Activated CD8-positive, alpha-beta T cell treated with anti-CD3 and anti-CD28 coated beads, Interleukin-2, amount 10 ng/mL, durations not matched to agents 7 days and 5 days (primary cell): ENCODE measurements at places on chromosomes 1 and 21.

DNA sequence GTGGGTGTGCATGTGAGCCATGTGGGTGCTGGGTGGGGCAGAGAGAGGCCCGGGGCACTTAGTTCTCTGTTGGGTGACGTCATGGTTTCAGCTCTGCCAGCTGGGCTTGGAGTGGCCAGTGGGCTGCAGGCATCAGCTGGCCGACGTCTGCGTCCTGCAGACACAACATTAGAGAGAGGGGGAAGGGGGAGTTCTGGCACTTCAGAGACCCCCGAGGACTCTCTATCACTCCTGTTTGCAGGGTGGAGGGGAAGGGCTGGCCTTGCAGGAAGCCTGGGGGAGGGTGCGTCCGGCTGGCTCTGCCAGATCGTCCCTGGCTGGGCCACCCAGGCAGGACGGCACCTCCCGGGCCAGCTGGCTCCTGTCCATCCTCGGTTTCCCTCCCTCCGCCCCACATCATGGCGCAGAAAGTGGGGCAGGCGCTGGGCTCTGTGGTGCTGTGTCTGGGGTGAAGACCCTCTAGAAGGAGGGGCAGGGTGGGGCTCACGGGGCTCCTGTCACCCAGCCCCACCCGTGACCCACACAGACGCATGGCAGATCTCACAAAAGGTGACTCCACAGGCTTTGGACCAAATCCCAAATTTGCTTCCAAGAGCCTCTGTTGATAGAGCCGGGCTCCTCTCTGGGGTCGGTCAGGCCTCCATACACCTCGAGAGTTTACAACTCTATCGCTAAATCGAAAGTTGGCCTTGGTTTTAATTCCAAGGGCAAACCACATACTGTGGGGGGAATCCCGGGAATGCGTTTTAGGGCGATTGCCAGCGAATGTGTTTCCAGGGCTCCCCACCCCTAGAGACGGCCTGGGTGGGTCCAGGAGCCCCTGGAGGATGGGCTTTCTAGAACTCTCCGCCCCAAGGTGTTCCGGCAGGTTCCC lies 73.4 kb upstream of the TTC34 start:
- DNase-seq = no peak

GRCh38 chr1:93665015-93665414 lies 16.6 kb downstream of the BCAR3 start:
- no peak for DNase-seq

DNA sequence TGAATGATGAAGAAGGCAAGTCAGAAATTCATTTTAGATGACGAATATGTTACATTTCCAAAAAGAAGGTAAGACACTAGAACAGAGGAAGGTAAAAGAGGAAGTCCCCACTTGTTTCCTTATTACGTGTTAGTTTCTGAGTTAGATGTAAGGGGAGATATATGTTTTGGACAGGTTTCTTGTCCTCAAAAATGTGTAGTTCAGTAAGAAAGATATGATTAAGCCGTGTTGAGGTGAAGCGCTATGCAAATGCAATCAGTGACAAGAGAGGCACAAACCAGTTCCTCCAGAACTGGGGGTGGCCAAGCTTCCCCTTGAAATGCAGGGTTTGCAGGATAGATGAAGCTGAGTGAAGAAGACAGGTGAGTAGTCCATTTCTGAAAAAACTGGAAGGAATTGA lies 293.3 kb upstream of the RUNX1 start:
- no peak for DNase-seq

DNA sequence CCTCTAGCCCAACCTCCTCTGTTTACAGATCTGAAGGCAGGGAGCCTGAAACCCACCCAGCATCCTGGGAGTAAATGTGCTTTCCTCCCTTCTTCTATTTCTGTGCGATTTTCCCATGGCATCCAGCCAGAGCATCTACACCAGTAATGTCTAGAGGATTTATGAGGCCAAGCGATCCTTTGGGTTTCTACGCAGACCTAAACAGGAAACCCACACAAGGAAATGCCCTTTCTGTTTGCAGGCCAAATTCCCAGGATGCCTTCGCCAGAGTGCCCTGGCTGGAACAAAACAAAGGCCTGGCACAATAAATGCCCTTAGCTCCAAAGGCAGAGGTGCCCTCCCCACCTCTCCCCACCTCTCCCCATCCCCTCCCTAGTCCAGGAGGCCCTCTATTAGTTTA lies 110.5 kb upstream of the CDC42BPA start:
- DNase-seq = no peak

GRCh38 chr1:15501208-15502032 lies 22.6 kb downstream of the CASP9 start:
- peak; percentile 68 for DNase-seq

- no peak for DNase-seq
Observed at GRCh38 chr1:200794506-200795065, 55.9 kb downstream of the CAMSAP2 start.

- no peak for DNase-seq
Observed at GRCh38 chr1:64532646-64533045, 62.7 kb downstream of the CACHD1 start.

GRCh38 chr21:41418393-41418792 lies 7.6 kb upstream of the MX1 start:
- DNase-seq = no peak

DNA sequence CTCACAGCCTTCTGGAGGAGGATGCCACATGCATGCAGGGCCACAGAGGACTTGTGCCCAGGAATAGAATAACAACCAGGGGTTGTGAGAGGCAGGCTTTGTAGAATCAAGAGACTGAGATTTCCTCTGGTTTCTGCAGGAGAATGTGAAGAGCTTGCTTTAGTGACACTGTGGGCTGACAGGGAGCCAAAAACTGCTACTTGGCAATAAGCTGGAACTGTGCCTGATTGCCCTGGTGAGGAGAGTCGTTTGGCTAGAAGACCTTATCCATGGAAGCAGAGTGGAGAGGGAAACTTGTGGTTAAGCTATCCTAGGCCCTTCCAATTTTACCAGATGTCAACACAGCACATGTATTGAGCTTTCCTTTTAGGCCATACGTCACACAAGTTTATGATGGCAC lies 902.1 kb downstream of the MRPL39 start:
- DNase-seq = no peak

- no peak for DNase-seq
Observed at GRCh38 chr21:45528981-45529784, 13.1 kb downstream of the SLC19A1 start.

DNA sequence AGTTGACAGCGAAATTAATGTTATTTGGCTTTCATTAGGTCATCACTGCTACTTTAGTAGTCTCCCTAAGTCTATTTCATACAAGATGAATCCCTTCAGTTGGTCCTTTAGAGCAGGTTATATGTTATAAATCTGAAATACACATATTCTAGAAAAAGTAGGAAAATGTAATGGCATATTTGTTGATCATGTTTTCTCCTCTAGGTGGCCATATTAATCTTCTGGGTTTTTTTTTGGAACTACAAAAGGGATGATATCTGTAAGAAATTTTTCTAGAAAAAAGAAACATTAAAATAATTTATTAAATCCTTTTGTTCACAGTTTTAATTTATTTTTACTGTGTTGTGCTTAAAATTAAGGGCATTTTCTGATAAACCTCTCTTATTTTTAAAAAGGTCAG lies 87.9 kb downstream of the SYT14 start:
- DNase-seq = no peak

DNA sequence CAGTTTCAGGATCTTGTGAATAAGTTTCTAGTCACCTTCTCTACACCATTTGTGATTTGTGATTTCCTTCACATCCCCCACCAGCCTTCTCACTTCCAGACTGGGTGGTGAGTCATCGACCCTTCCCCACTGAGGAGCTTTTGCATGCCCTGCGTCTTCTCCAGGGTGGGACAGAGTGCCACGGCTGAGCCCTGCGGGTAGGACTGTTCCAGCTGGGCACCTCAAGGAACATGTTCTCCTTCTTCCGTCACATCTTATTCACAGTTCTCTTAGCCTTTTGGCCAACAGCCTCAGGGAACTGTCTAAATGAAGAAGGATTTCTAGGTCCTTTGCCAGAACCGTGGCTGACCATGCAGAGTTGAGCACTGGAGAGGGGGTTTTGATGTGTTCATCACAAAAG lies 116.5 kb downstream of the TMEM53 start:
- DNase-seq = no peak

DNA sequence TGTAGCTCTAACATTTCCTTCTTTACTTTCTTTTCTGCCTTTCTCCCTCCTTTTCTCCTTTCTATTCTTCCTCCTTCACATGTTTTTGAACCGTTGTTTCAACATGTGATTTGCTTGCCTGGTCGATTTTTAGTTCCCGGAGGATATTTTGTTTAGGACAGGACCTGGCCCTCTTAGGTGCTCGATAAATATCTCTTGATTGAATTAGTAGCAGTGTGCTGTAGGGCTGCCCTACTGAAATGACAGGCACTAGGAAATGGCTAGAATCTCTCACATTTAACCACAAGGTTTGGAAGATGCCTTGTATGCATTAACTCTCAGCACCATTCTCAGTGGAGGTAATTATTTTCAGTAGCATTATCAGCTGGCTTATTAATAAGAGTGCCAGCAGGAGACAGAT lies 305.6 kb downstream of the PAPPA2 start:
- DNase-seq = no peak

DNA sequence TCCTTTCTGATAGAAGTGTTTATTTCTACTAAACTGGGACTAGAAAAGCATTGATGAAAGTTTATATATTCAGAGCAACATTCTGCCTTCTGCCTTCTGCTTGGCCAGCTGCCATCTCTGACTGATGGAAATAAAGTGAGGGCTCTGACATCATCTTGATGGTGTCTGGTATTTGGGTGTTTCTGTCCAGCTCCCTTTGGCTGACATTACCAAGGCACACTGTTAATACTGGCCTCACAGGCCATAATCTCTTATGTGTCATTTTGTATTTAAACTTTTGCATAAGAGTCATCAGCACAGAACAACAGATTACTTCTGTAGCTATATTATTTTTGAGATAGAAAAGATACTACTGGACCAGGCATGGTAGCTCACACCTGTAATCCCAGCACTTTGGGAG lies 216.9 kb downstream of the RYR2 start:
- DNase-seq = no peak

DNA sequence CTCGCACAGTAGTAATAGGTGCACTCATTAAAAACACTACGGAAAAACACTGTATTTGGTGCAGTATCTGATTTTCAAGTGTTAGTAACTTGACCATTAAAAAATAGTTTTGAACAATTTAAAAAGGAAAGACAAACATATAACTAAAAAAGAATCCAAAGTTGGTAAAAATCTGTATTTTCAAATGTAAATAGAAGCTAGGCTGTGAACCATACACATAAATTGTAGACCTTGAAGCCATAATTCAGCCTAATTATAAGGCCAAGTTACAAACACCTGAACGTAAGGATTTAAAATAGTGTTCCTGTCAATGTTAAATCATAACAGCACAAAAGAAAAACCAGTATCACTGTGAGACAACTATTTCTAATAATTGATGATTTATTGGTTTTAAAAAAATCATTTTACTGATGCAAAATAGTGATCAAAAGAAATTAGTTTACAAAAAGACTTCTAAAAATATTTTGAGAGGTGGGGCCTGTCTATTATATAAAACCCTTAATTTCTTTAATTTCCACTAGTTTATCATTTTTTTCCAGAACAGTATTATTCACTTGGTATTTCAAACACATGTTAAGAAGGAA lies 4.5 kb downstream of the IRF2BP2 start:
- DNase-seq = no peak

DNA sequence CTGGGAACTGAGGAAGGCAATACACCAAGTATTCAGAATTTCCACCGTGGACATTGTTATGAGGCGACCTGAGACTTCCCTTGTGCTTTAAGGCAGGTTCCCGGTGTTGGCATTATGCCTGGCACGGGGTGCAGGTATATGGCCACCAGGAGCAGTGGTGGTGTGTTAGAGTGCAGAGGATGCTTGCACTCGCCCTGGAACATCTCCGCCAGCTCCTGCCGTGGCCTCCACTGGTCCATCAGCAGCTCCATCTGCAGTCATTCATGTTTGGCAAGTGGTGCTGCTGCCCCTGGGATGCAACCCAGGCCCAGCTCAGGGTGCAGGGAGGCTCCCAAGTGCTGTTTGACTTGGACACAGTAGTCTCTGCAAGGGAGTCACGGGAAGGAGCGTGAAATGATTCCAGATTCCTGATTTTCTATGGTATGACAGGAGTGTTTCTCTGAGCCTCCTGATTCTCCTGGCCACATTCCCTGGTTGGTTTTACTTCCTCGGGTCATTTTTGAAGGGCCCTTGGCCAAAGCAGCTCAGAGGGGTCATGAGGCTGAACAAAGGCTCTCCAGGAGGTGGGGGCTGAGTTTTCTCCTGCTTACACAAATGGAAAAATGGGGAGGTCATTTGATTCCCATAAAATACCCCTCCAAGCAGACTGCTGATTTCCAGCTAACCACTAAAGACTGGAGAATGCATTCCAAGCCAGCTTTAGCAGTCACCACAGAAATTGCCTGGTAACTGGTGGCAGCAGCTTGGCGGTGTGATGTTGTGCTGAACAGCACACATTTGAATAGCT lies 60.4 kb upstream of the PSEN2 start:
- no peak for DNase-seq

DNA sequence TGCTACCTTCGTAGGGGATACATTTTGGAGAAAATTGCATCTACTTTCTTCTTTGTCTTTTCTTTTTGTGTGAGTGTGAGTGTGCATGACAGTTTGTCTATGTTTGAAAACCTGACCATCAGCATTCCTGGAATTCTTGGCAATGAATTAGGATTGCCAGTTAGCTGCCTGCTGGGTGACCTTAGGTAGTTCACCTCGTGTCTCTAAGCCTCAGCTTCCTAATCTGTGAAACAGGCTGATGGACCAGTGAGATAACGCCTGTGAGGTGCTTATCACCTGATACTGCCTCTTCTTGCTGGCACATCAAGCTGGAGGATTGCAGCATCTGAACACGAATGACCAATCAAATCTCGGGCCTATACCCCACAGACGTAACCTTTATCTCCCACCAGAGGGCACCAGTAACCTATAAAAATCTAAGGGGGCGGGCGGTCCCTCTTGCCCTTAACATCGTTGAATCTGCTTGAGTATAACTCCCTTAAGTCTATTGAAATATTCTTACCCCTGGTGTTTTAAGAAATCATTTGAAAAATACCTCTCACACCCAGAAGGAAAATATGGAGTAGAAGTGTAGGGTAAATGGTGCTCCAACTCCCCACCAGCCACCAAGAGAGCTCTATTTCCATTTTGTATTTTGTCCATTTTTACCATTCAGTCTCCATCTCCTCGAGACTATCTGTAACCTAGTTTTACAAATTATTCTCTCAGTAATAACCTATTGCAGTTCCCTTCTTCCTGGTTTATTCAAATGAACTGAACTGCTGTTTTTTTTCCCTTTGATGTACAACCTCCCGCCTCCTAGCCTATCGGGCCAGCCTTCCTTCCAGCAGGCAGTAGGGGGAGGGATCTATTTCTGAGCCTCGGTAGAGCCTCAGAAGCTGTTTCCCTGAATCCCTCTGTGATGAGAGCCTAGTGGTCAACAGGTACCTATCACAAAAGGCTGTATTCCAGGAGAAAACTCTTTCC lies 49.7 kb downstream of the MDM4 start:
- peak; percentile 77 for DNase-seq

GRCh38 chr21:33966324-33966949 lies 50.8 kb upstream of the ATP5PO start:
- DNase-seq = no peak

GRCh38 chr1:24142546-24143534 lies at the start of gene IL22RA1:
TSS of gene IL22RA1 (minus strand) at chr1:24143140. CDS start at chr1:24143082, 58 bp downstream.
- no peak for DNase-seq
